ENCODE measurements at places on chromosomes 16 and 17. TPM values are rescaled to one million over a fixed set of nuclear protein-coding genes. Genes with fewer than 3 reads are reported as not detected.

- DNase-seq = no peak
These were observed 77.9 kb upstream of the LGALS9 start for GRCh38 chr17:27553019-27553511.

Gene TBC1D3
- total RNA-seq = not detected

GRCh38 chr17:33038740-33039139, 47.1 kb downstream of the SPACA3 start:
- DNase-seq = peak; percentile 64

- DNase-seq = no peak
These were observed 1.2 kb downstream of the HSDL1 start for GRCh38 chr16:84143784-84144199.

DNA sequence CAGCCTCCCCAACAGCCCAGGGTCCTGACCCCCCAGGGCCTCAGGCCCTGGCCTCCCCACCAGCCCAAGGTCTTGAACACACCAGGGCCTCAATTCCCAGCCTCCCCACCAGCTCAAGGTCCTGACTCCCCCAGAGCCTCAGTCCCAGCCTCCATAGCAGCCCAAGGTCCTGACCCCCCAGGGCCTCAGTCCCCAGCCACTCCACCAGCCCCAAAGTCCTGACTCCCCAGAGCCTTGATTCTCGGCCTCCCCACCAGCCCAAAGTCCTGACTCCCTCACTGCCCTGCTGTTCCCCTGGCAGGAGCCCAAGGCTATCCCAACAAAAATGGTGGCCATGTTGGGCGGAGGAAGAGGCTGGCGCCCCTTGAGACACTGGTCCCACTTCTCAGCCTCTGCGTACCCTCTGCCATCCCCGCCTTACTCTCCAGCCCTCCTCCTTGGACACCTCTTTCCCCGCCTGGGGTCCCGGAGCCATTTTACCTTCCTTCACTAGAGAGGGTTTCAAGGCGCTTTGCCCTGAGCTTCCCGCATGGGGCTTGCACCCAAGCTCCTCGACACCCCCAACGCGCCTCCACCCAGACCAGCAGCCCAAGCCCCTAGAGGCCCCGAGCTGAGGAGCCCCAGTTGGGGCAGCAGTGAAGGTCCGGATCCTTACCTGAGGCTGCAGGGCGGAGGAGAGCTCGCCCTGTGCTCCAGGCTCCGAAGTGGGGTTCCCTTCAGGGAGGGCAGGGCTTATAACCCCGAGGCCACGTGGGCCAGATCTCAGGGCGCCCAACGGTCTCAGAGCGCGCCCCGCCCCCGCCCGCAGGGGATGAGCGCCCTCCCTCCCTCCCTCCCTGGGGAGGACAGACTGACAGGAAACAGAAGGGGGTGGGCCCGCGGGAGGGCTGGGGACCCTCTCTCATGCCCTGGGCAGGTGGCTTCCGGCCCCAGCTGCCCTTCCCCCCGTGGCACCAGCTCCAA, 3.5 kb upstream of the TSPOAP1 start:
- DNase-seq = no peak

Gene MEOX1
- 1.1 TPM for total RNA-seq

DNA sequence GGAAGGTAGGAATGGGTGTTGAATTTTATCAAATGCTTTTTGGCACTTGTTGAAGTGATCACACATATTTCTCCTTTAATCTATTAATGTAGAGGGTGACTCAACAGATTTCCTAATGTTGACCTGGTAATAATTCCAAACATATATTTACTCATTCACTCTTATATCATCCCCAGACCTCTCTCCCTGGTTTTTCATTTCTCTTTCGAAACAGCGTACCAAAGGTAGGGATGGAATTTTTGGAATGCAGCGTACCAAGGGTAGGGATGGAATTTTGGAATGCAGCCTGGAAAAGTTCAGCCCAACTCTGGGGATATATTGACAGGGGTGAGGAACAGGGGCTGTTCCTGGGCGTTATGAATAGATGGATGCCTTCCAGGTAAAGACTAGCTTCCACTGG, 7.3 kb downstream of the KIF18B start:
- no peak for DNase-seq

Gene CACNB1
- total RNA-seq = 16.2 TPM

DNA sequence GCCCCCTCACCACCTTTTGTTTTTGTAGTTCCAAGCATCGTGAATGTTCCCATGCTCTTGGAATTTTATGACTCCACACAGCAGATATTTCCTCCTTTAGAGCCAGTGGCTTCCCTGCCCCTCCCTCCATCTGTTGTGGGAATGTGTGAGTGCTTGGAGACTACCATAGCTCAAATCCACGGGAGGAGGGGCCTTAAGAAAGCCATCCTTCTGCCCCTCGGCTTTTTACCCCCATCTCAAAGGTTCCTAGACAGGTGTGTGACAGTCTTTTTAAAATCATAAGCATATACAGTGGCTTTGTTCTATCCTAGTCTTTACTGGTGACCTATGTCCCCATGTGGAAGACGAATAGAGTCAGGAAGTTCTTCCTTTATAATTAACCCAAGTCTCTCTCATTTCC, 47.2 kb downstream of the YPEL2 start:
- no peak for DNase-seq

Gene ABR
- 57.4 TPM for total RNA-seq

DNA sequence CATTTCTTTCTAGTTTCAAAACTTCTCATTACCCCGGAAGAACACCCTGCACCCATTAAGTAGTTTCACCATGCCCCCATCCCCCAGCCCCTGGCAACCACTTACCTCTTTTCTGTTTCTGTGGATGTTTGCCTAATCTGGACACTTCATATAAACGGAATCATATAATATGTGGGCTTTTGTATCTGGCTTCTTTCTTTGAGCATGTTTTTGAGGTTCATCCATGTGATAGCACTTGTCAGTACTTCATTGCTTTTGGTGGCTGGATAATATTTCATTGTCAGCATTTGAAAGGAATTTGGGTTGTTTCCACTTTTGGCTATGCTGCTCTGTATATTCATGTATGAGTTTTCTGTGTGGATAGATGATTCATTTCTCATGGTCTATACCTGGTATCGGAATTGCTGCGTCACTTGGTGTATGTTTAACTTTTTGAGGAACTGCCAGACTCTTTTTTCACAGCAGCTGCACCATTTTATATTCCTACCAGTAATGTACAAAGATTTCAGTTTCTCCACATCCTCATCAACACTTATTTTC, 30.0 kb upstream of the SLC5A10 start:
- no peak for DNase-seq

GRCh38 chr17:54932711-54933110, 32.1 kb downstream of the TOM1L1 start:
- DNase-seq = no peak

DNA sequence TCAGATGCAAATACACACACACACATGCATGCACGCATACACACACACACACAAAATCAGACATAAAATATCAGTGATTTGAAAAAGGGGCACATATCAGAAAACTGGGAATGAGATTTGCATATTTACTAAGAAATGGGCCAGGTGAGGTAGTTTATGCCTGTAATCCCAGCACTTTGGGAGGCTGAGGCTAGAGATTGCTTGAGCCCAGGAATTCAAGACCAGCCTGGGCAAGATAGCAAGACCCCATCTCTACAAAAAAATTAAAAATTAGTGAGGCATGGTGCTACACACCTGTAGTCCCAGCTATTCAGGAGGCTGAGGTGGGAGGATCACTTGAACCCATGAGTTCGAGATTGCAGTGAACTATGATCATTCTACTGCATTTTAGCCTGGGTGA, 22.4 kb upstream of the PNPO start:
- no peak for DNase-seq

DNA sequence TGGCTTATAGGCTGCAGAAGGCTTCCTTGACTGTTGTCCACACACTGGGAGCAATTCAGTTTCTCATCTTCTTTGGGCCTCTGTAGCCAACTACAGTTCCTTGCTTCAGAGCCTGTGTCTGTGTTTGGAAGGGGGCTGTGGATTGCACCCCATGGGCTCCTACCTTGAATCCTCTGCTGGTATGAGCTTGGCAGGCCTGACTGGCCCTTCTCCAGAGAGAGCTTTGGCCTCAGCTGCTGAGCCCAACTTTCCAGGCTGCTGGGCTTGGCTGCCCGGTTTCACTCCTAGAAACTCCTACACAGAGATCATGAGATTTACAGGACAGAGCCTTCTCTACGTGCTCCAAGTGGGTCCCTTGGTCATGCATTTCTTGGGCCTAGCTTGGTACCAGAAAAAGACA, 354.4 kb downstream of the SNX29 start:
- no peak for DNase-seq

Gene LPO
- not detected for total RNA-seq

GRCh38 chr16:79049040-79049439, 551.5 kb downstream of the MAF start:
- DNase-seq = no peak

Gene CCDC40
- total RNA-seq = 23.8 TPM

DNA sequence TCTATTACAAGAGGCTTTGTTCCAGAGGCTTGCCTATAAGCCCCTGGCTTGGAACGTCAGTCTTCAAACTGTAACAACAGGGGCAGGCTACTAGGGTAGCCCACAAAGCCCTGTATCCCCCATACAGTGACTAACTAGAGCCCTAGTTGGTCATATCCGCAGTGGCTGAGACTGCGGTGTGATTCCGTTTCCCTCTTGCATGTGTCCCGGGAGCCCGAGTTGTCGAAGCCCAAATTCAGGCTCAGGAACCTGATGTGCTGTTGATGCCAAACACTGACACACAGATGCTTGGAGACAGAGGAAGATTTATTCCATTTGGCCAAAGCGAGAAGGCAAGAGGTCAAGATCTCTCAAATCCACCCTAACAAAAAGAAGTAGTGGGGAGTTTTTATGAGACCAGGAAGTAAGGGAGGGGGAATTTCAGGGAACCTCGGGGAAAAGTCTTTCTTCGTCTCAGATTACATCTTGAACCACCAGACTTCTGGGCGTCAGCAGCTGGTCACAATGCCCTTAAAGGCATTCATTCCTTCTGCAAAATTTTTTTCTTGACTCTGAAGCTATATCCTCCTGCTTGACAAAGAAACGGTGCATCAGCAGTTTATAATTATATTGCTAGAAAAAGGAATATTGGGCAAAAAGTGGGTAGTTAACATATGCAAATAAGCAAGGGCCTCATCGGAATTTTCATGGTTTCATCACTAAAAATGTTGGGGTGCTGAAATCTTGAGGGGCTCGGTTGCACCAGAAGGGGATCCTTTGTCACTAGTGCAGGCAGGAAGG, 879 bp downstream of the SLFN5 start:
- DNase-seq = peak; percentile 16

GRCh38 chr17:39997543-39997942, 16.9 kb downstream of the PSMD3 start:
- DNase-seq = no peak

DNA sequence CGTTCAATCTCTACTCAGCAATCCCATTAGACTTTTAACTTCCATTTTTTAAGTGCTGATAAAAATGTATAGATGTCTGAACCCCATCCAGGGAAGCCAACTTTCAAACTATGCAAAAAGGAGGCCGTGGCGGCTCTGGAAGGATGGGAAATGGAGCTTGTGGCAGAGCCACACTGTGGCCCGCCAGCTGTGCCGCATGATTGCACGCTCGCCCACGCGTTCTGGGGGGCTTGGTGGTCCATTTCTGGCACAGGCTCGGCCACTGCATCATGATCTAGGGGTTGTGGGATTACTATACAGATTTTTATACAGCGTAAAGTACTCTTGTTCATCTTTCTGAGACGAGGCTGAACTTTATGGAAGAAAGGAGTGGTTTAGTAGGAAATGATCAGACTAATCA, 57.6 kb downstream of the FOXL1 start:
- no peak for DNase-seq

Gene GRIN2A
- total RNA-seq = 0.09 TPM

- DNase-seq = no peak
These were observed 45.4 kb downstream of the CDH1 start for GRCh38 chr16:68782198-68783174.

Gene LDHD
- not detected for total RNA-seq

DNA sequence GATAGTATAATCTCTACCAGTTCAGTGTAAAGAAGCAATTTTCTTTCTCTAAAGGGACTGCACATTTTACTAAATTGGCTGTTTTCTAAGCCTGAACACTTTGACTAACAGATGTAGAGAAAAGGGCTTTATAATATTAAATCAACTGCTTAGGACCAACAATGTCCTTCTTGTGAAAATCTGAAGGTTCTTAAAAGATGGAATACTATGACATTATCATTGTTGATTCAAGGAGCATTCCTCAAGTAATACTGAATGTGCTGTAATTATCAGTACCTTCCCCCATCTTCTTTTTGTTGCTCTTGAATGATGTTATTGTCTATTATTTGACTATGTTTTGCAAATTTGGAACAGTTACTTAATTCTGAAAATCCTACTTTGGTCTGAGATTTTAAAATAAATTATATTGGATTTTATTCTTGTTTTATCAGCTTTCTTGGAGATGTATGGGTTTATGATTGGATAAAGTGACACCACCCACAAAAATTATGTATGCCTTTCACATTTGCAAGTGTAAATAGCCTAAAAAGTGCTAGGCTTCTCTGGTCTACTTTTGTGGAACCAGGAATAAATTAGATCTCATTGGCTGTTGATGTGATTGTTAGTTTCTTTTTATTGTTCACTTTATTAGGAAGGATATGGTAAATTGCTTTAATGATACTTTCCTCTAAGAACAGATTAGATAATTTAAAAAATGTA, 53.0 kb downstream of the TAOK1 start:
- no peak for DNase-seq

Gene ADAD2
- not detected for total RNA-seq

DNA sequence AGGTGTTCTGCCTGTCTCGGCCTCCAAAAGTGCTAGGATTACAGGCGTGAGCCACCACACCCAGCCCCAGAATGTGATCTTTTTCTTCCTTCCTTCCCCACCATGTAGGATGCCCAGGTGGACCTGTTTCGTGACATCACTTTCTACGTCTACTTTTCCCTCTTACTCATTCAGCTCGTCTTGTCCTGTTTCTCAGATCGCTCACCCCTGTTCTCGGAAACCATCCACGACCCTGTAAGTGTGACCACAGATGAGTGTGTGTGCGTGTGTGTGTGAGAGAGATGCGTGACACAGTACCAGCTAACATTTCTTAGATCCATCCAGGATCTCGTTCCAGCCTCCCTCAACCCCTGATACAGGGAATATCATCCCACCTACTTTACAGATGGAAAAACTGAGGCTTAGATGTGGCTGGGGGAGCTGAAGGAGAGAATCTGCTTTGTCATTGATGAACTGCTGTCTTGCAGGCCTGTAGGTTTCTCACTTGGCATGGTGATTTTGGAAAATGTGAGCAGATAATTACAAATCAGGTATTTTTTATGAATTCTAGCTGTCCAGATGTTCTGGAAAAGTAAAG, 67.1 kb downstream of the ABCC1 start:
- DNase-seq = no peak

- DNase-seq = no peak
These were observed 20.0 kb downstream of the C1QTNF1 start for GRCh38 chr17:79043931-79044320.

Gene ETV4
- 55.0 TPM for total RNA-seq

Gene ZG16B
- total RNA-seq = not detected

GRCh38 chr17:20010936-20011335, 1.8 kb downstream of the SPECC1 start:
- no peak for DNase-seq

GRCh38 chr17:29760279-29761039, 137.7 kb upstream of the CORO6 start:
- DNase-seq = no peak

GRCh38 chr16:50467943-50468748, 80.0 kb upstream of the NKD1 start:
- DNase-seq = peak; percentile 53

- DNase-seq = no peak
These were observed 44.3 kb downstream of the SOCS3 start for GRCh38 chr17:78315355-78316114.

Gene RAB37
- not detected for total RNA-seq
